ENCODE measurements at places on chromosomes 3 and 15.

GRCh38 chr3:71092665-71093064 lies 490.9 kb downstream of the FOXP1 start:
- DNase-seq = no peak

DNA sequence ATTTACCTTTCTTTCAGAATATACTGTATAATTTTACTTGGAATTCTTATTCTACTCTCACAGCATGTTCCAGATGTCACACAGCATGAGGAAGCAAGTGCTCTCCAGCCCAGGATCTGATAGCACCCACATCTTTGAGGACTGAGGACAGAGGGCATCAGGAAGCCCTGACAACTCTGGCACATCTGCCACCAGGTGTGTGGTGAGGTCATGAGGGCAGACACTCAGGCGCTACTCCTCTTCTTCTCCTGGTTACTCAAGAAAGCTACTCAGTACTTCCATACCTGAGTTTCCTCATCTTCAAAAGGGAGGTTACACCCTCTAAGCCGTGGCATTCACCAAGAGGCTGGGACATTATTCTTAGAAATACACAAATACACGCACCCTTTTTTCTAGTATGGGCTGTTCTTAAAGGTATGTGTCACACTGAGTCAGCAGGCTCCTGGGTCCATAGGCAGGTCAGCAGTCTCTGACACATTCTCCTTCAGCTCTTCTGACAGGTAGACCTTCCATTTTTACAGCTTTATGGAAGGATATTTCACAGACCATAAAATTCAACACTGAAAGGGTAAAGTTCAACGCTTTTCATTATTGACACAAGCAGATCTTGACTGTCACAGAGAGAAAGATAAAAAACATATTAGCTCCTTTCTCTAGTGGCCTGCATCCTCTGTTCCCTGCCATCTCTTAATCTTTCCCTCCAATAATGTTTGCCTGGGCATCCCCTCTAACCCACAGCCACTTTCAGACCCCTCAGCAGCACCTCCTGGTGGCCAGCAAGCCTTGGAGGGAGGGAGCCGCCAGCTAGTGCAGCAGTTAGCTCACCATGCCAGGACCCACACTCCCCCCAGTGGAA lies 103.2 kb upstream of the TJP1 start:
- DNase-seq = peak; percentile 83

- no peak for DNase-seq
Observed at GRCh38 chr3:66603151-66603611, 102.4 kb upstream of the LRIG1 start.

DNA sequence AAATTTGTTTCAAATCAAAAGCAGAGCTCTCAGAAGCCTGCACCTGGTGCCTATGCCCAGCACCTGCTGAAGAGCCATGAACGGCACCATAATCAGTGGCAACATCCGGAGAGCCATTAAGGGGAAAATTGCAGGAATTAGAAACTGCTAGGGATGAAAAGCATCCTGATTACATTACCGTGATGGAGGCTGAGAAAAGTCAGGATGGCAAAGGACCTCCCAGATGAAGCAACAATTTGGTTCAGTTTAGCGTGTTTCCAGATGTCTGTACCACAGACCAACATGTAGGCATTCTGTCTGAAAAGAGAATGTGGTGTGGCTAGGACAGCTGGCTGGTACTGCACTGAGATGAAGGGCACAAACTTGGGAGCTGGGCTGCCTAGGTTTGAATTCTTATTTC lies 106.1 kb downstream of the EOMES start:
- DNase-seq = no peak

DNA sequence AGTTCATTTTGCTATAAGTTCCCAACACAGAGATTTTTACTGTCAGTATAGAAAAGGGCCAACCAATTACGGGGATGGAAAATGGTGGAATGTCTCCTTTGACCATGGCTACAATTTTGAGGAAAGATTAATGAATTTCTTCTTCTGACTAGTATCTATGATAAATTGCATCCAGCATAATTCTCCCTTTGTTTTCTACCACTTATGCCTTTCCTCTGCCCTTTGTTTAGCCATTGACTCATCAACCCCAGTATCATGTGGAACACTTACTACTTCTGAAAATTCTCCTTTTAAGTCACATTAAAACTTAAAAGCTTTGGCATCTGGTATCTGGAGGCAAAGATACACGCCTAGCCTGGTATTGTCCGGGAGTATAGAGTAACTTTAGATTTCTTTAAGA lies 92.9 kb upstream of the CADPS start:
- DNase-seq = no peak
